ENCODE measurements at places on chromosomes 1 and 21. TPM values are rescaled to one million over a fixed set of nuclear protein-coding genes. Genes with fewer than 3 reads are reported as not detected.

GRCh38 chr1:201916649-201917249 is 28.1 kb downstream of the SHISA4 start:
- no peak for DNase-seq

The NTNG1 gene
- 5.1 TPM for total RNA-seq

The OR2L2 gene
- total RNA-seq: not detected

The NID1 gene
- 21.6 TPM for total RNA-seq

DNA sequence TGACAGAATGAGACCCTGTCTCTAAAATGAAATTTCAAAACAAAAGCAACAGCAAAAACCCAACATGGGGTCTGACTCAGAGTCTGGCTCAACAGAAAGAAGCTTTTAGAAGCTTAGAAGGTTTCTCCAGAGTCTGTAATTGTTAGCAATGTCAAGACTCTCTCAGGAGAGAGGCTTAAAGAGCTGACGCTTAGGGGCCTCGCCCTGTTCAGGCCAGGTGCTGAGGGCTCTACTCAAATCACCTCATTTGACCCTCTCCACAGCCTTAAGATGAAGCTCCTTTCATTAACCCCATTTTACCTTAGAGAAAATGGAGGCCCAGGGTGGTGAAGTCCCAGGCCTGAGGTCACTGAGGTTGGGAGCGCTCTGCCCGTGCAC is 5.3 kb upstream of the KIF17 start:
- no peak for DNase-seq

DNA sequence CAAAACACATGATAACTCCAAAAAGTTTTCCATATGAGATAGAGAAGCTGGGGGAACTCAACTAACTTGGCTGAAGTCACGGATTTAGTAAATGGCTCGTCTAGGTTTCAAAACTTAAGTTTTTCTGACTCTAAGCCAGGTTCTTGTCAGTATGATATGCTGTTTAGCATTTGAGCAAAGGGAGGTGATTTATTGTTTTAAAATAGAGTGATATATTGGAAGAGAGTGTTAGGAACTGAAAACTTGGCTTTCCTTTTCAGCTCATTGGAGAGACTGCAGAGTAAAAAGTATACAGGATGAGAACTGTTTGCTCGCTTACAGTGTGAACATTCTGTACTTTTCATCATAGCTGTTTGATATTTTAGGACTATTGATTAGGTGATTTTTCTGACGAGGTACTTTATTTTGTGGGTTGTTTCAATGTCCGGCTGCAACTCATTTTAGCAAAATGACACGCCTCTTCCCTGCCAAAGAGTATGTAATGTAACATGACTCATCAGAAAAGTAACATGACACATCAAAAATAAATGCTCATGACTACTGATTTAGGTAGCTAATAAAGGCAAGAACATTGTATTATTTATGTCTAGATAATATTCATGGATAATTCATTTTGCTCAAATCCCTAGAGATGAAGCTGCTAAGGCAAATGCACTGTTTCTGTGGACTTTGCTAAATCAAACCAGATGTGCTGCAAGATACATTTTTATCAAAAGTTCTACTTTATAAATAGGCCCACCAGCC is 355.1 kb downstream of the GPATCH2 start:
- DNase-seq: no peak

All from prostate gland (tissue), 2 donors.